ENCODE measurements at places on chromosomes 4 and X.

DNA sequence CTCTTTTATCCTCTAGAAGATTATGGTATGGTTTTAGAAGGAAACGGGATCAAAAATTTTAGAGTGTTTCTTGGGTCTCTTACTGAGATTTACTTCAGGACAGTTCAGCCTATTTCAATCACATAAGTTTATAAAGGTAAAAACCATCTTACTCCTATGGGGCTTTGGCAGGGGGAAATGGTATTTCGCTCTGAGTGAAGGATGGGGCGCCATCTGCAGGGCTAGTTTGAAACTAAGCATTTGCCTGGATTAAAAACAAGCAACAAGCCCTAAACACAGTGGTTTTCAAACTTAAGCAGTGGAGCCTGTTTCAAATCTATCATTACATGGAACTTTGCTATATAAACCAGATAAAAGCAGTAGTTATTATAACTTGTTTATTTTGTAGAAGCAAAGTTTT lies 361.5 kb upstream of the FMR1 start:
- no peak overlapping the region for H3K4me3 ChIP-seq
- DNase-seq: no peak
- H3K4me1 ChIP-seq: no peaks in the 10 kb centered on the region

GRCh38 chrX:119512146-119512800 lies 44.0 kb downstream of the SLC25A5 start:
- H3K36me3 ChIP-seq: no peaks in the 10 kb centered on the region
- H3K4me3 ChIP-seq: no peak overlapping the region
- no peaks in the 10 kb centered on the region for H3K27me3 ChIP-seq
- H3K4me1 ChIP-seq: peaks cover 3% of the 10 kb centered on the region
- no peak overlapping the region for H3K27ac ChIP-seq

DNA sequence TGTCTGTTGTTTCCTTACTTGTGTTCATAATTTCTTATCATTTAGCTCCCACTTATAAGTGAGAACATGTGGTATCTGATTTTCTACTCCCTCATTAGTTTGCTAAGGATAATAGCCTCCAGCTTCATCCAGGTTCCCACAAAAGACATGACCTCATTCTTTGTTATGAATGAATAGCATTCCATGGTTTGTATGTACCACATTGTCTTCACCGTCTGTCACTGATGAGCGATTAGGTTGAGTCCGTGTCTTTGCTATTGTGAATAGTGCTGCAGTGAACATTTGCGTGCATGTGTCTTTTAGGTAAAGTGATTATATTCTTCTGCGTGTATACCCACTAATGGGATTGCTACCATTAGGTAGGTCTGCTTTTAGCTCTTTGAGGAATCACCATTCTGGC lies 624.3 kb upstream of the EPHA5 start:
- H3K36me3 ChIP-seq: no peaks in the 10 kb centered on the region
- H3K27me3 ChIP-seq: no peaks in the 10 kb centered on the region
- DNase-seq: no peak
- H3K4me3 ChIP-seq: no peak overlapping the region

DNA sequence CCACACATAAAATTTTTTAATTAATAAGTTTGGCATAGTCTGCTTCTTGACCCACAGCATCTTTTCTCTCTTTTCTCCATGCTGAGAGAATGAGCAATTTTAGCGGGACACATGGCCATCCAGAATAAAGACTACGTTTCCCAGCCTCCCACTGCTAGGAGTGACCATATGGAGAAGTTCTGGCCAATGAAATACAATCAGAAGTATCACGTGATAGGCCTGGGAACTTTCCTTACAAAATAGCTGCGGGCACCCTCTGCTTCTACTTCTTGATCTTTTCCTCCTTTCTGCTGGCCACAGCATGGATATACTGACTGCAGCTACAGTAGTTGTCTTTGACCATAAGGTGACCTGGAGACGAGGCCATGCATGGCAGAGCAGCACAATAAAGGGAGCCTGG lies 348.0 kb downstream of the BCOR start:
- H3K4me3 ChIP-seq: no peak overlapping the region
- H3K4me1 ChIP-seq: no peaks in the 10 kb centered on the region
- no peak overlapping the region for H3K27ac ChIP-seq
- H3K27me3 ChIP-seq: no peaks in the 10 kb centered on the region

DNA sequence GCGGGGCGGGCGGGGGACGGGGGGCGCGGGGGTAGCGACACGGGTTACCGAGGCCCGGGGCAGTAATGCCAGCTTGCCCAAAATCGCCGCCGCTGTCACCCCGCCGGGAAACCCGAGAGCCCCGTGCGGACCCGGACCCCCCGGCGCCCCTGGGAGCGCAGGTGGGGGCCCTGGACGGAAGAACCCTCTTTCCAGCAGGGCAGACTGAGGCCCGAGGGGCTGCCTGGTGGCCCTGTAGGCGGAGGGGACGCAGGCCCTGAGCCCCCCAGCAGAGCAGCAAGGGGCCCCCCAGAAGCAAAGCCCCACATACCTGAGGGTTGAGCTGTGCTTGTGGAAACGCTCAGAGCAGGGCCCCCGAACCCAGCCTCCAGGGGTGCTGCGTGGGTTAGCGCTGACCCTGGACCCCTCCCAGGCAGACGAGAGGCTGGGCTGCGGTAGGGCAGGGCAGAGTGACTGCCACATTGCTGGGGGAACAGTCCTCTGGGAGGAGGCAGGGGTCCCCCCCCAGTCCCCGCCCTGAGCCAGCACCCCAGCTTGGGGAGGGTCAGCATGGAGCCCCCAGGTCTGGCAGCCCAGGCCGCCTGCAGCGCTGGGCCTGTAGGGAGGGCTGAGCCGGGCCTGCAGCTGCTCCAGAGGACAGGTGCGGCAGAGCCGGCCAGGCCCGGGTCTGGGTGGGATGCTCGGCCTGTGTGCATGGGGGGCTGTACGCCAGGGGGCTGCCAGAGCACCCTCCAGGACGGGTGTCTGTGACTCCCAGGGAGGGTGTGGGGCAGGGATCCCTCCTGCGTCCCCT lies 646 bp downstream of the DOK7 start:
- no peak for DNase-seq
- no peak overlapping the region for H3K4me3 ChIP-seq
- no peak overlapping the region for H3K27ac ChIP-seq
- peaks cover 24% of the 10 kb centered on the region for H3K27me3 ChIP-seq
- no peaks in the 10 kb centered on the region for H3K36me3 ChIP-seq

DNA sequence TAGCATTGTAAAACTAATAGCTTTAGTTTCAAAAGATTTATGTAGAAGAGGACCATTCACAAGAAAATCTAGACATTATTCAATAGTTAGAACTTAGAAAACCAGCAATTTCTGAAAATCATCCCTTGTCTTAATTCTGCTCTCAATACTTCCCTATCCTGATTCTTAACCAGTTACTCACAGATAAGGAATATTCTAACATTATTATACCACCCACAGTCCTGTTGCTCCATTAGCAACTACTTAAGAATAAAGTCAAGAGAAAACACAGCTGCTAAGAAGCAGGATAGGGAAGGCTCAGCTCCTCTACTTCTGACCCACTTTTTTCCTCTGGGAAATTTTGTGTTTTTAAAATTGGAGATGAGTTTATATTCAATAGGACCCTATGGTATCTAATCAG lies 47.7 kb downstream of the PHKA1 start:
- no peaks in the 10 kb centered on the region for H3K27me3 ChIP-seq
- H3K4me3 ChIP-seq: no peak overlapping the region
- H3K27ac ChIP-seq: no peak overlapping the region
- no peaks in the 10 kb centered on the region for H3K36me3 ChIP-seq
- no peak for DNase-seq

DNA sequence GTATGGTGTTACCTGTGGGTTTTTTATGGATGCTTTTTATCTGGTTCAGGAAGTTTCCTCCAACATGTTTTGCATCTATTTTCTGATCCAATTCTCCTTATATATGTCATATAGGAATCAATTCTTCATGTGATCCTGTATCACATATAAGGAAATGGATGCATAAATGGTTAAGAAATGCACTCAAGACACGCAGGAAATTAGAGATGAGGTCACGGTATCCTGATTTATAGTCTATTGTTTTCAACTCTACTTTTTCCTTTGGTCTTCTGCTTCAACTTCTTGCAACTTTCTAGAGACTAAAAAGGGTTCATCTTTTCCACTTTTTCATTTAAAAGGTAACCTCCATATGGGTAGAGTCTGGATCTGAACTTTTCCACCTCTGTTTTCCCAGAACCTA lies 33.6 kb upstream of the IL13RA1 start:
- no peak overlapping the region for H3K4me3 ChIP-seq
- H3K4me1 ChIP-seq: no peaks in the 10 kb centered on the region
- no peaks in the 10 kb centered on the region for H3K36me3 ChIP-seq

DNA sequence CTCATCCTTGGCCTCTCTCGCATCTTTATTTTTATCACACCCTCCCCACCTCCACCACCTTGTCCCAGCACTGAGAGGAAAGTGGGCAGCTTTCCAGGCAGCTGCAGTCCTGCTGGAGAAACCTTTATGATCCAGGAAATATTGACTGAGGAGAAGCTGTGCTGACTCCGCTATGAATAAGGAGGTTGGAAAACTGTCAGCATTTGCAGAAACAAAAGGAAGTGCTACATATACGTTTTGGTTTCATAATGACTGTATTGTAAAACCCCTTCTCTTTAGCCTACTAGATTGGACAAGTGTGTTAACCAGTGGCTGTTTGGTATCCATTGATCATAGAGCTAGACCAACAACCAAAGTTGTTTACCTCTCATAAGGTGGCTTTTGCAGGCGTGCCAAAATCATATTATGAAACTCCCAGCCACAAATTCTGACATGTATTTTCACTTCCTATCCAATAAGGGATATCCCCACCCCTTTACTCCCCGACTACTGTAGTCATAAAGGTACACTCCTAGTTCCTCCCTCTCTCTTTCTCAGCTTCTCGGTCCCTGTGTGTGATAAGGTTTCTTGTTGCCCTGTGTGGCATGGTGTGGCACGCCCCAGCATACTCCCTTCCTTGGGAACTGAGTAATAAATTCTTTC lies 88.4 kb downstream of the GPR143 start:
- no peak overlapping the region for H3K27ac ChIP-seq
- no peak for DNase-seq
- H3K4me3 ChIP-seq: no peak overlapping the region
- H3K36me3 ChIP-seq: no peaks in the 10 kb centered on the region
- H3K27me3 ChIP-seq: no peaks in the 10 kb centered on the region

- H3K4me1 ChIP-seq: no peaks in the 10 kb centered on the region
- no peaks in the 10 kb centered on the region for H3K36me3 ChIP-seq
- no peak overlapping the region for H3K4me3 ChIP-seq
- H3K27me3 ChIP-seq: no peaks in the 10 kb centered on the region
- DNase-seq: no peak
These were observed 42.2 kb downstream of the SMIM10L2A start for GRCh38 chrX:135463937-135464336.
